Glutamatergic neuron (in vitro differentiated cells): ENCODE measurements at places on chromosomes 7 and 10. TPM values are rescaled to one million over a fixed set of nuclear protein-coding genes. Genes with fewer than 3 reads are reported as not detected.

DNA sequence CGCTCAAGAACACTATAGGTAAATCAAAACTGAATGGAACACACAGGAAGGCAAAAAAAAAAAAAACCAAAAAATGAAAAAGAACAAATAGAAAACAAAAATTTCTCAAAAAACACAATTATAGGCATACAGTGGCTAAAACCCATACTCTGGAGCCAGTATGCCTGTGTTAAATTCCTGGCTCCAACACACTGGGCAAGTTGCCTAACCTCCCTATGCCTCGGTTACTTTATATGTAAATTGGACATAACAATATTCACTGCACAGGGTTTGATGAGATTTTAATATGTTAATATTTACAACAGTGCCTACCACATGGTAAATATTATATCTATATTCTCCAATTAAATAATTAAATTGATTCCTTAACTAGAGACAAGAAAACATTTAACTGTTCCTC is 217.1 kb downstream of the HTR7 start:
- DNase-seq, result no peak
- H3K4me1 ChIP-seq, result peaks cover 7% of the 10 kb centered on the region
- no peaks in the 10 kb centered on the region for H3K27me3 ChIP-seq
- H3K4me3 ChIP-seq, result no peak overlapping the region

DNA sequence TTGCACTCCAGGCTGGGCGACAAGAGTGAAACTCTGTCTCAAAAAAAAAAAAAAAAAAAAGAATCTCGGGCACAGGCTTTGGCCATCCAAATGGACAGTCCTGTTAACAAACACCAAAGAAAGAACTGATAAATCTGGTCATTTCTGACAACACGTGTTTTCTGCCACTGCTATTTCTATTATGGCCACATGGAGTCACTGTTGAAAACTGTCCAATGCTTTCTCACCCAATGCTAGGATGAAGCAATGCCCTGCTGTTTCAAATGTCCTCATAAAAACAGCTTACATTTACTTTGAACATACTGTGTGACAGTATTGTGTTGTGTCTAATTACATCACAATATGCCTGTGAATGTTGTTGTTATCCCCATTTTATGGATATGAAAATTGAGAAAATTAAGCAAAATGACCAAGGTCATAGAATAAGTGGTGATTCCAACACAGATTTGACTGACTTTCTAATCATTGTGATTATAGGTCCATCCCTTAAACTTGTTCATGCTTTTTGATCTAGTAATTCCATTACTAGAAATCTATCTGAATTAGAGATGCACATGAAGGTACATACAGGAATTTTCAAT is 19.9 kb upstream of the MAP3K8 start:
- peaks cover 2% of the 10 kb centered on the region for H3K4me1 ChIP-seq
- DNase-seq, result no peak
- no peak overlapping the region for H3K27ac ChIP-seq
- H3K4me3 ChIP-seq, result no peak overlapping the region
- no peaks in the 10 kb centered on the region for H3K36me3 ChIP-seq
- H3K27me3 ChIP-seq, result peaks cover 1% of the 10 kb centered on the region

DNA sequence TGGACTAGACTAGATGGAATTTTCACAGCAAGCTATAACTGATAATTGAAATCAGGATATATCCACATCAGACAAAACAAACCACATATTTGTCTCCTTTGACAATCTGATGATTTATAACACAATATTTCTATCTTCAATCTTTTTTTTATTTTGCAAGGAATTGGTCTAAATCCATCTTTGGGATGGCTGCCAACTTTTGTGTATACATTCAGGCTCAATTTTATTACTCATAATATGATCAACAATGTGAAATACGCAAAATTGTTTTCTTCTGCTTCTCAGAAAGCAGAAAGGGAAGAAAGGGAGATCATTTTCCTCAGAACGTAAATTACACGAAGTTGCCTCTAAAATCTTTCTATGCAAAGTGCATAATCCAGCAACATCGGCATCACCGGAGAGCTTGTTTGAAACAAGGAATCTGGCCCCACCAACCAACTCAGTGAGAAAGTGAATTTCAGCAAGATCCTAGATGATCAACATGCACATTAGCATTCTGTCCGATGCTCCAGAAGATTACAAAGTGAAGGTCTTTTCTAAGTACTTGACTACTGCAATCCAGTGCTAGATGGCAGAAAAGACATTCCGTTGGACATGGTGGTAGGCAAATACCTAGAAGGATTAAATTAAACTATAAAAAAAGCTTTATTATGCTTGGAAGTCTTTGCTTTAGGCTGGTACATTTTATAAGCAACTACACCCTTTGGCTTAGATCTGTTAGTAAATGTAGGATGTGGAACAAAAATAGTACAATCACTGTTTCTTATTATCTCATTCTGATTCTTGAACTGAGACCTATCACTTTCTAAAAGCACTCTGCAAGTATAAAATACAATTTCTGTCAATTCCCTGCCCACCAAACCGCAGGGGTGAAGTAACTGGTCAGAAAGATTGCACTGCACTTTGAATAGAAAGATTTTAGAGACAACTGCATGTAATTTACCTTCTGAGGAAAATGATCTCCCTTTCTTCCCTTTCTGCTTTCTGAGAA is 126.4 kb upstream of the RSU1 start:
- H3K4me3 ChIP-seq, result no peak overlapping the region
- no peak overlapping the region for H3K27ac ChIP-seq
- no peak for DNase-seq
- H3K36me3 ChIP-seq, result no peaks in the 10 kb centered on the region

- H3K36me3 ChIP-seq, result peaks cover 9% of the 10 kb centered on the region
- DNase-seq, result no peak
- H3K4me1 ChIP-seq, result peaks cover 5% of the 10 kb centered on the region
Measured at GRCh38 chr7:51731075-51731474, 414.5 kb upstream of the COBL start.

DNA sequence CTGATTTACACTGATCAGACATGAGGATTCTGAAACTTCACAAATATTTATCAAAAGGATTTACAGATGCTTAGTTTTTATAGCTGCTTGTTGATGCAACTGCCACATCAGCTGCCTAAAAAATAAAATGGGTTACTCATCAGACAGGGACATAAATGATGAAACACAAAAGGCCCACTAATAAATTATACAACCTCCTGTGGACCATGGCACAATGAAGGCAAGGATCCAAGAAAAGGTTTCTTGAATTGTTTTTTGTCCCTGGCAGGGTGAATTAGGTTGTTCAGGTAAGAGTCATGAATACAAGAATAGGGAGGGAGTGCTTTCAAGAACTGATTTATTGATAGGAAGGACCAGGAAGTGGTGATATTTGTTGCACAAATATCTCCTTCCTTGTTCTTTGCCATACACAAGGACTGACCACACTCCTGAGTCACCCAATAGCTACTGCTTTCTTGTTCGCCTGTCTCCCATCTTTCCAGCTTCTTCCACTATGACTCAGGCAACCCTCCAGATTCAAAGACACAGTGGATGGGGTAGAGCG is 234.5 kb downstream of the AHR start:
- no peaks in the 10 kb centered on the region for H3K27me3 ChIP-seq
- no peak overlapping the region for H3K27ac ChIP-seq
- DNase-seq, result no peak

GRCh38 chr7:85102813-85103350 is 84.0 kb downstream of the SEMA3D start:
- DNase-seq, result no peak
- H3K4me3 ChIP-seq, result no peak overlapping the region
- no peaks in the 10 kb centered on the region for H3K27me3 ChIP-seq
- H3K4me1 ChIP-seq, result peaks cover 8% of the 10 kb centered on the region

DNA sequence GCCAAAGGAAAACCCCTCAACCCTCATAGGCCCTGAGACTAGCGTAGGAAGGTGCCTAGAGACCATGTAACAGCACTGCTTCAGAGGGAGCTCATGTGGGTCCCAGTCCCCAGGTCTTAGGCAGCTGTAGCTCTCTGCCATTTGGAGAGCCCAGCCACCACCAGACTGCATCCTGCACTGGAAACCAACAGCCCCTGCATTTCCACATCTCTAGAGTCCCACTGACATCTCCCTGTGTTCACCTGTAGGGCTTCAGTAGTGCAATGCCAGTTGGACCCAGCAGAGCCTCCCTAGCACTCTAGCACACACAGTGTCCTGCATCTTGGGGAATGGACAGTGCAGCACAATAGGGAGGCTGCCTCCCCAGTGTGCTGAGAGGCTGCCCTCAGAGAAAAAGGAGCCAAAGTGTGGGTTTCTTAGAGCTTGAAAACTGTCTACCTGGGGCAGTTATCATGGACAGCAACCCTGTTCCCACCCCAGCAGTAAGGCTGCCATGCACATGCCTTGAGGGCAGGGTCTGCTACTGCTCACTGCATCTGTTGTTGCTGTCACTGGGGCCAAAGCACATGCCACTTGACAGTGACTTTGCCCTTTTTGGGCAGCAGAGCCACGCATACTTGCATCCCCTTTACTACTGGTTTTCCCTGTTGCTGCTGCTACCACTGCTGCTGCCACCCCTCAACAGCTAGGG is 46.7 kb upstream of the ANTXRL start:
- H3K36me3 ChIP-seq, result peaks cover 6% of the 10 kb centered on the region
- no peak for DNase-seq
- no peak overlapping the region for H3K27ac ChIP-seq
- no peaks in the 10 kb centered on the region for H3K4me1 ChIP-seq

- no peak overlapping the region for H3K4me3 ChIP-seq
- no peak overlapping the region for H3K27ac ChIP-seq
- H3K4me1 ChIP-seq, result peaks cover 3% of the 10 kb centered on the region
Measured at GRCh38 chr10:46518028-46518725, 38.3 kb downstream of the GPRIN2 start.

GRCh38 chr10:131237991-131238651 is 73.4 kb downstream of the TCERG1L start:
- no peak overlapping the region for H3K27ac ChIP-seq
- no peak overlapping the region for H3K4me3 ChIP-seq
- DNase-seq, result no peak
- peaks cover 14% of the 10 kb centered on the region for H3K4me1 ChIP-seq

DNA sequence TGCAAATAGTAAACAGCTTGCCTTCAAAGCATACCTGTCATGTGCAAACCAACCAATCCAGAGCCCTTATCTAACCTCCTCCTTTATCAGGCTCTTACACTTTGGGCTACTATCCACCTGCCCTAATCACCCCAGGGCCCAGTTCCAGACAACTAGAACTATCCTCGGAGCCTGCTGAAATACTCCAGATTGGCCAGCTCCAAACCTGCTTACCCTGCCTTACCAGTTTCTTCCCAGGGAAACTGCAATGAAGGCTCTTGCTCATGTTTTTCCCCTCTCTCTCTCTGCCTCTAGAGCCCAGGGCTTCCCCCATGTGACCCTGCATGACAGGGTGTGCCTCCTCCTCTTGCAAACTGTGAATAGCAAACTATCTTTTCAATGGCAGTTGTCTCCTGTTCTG is 81.4 kb upstream of the CAPZA2 start:
- no peak for DNase-seq
- no peak overlapping the region for H3K4me3 ChIP-seq
- peaks cover 4% of the 10 kb centered on the region for H3K36me3 ChIP-seq
- peaks cover 2% of the 10 kb centered on the region for H3K27me3 ChIP-seq

DNA sequence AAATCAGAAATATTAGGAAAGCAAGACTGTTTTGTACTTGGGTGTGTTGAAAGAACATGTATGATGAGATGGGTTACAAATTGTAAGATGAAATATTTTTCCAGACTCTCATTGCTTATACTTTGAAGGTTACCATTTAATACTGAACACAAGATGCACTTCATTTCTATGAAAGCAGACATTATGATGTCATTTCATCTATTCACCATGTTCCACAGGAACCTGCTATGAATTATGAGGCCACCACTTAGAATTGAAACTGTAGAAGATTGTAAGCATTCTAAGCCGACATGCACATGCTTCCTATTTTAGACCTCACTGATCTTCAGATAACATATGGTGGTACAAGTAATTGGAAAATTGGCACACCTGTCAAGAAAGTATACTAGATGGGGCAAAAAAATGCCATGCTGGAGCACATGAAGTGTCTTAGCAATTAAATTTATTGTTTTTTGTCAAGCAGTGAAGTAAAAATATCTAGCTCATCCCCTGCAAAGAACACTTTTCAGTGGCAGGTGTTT is 195.0 kb downstream of the PHF14 start:
- peaks cover 25% of the 10 kb centered on the region for H3K4me1 ChIP-seq
- no peaks in the 10 kb centered on the region for H3K36me3 ChIP-seq
- DNase-seq, result no peak
- no peak overlapping the region for H3K4me3 ChIP-seq
- no peaks in the 10 kb centered on the region for H3K27me3 ChIP-seq

DNA sequence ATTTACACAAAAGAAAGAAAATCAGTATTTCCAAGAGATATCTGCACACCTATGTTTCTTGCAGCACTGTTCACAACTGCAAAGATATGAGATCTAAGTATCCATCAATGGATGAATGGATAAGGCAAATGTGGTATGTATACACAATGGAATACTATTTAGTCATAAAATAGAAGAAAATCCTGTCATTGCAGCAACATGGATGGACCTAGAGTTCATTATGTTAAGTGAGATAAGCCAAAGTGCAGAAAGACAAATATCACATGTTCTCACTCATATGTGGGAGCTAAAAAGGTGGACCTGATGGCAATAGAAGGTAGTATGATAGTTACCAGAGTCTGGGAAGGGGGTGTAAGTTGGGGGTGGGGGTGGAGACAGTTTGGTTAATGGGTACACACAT is 1171.6 kb downstream of the SORCS1 start:
- DNase-seq, result no peak
- H3K36me3 ChIP-seq, result peaks cover 4% of the 10 kb centered on the region
- no peaks in the 10 kb centered on the region for H3K27me3 ChIP-seq
- H3K27ac ChIP-seq, result no peak overlapping the region
- H3K4me1 ChIP-seq, result peaks cover 2% of the 10 kb centered on the region

- no peak for DNase-seq
- H3K36me3 ChIP-seq, result peaks cover 22% of the 10 kb centered on the region
- no peak overlapping the region for H3K4me3 ChIP-seq
- H3K27me3 ChIP-seq, result no peaks in the 10 kb centered on the region
Measured at GRCh38 chr7:122103064-122103463, 41.0 kb downstream of the AASS start.

- H3K27me3 ChIP-seq, result peaks cover 1% of the 10 kb centered on the region
- no peak overlapping the region for H3K27ac ChIP-seq
- no peaks in the 10 kb centered on the region for H3K36me3 ChIP-seq
- no peak overlapping the region for H3K4me3 ChIP-seq
- DNase-seq, result no peak
Measured at GRCh38 chr7:89773611-89774010, 380.7 kb upstream of the STEAP1 start.

GRCh38 chr7:122643250-122643649 is 55.7 kb downstream of the RNF133 start:
- no peak overlapping the region for H3K4me3 ChIP-seq
- no peak overlapping the region for H3K27ac ChIP-seq
- no peak for DNase-seq
- H3K4me1 ChIP-seq, result no peaks in the 10 kb centered on the region
- no peaks in the 10 kb centered on the region for H3K36me3 ChIP-seq
- H3K27me3 ChIP-seq, result peaks cover 1% of the 10 kb centered on the region

- H3K4me1 ChIP-seq, result peaks cover 36% of the 10 kb centered on the region
- H3K27me3 ChIP-seq, result peaks cover 2% of the 10 kb centered on the region
- H3K36me3 ChIP-seq, result peaks cover 11% of the 10 kb centered on the region
- H3K27ac ChIP-seq, result no peak overlapping the region
Measured at GRCh38 chr10:35435824-35436223, 99.5 kb downstream of the CCNY start.

The CHN2 gene
- total RNA-seq, result 63.2 TPM

The DDC gene
- 3.8 TPM for total RNA-seq

The OR2F2 gene
- not detected for total RNA-seq

The DTX2 gene
- 23.3 TPM for total RNA-seq

The SLC25A28 gene
- 27.1 TPM for total RNA-seq

The EFCAB10 gene
- total RNA-seq, result not detected
